Endothelial cell (in vitro differentiated cells): ENCODE measurements at places on chromosomes 3 and 15. TPM values are rescaled to one million over a fixed set of nuclear protein-coding genes. Genes with fewer than 3 reads are reported as not detected.

Gene CACNA1D
- total RNA-seq: 208 TPM

Gene WNT7A
- total RNA-seq: not detected

- DNase-seq: no peak
- no peak overlapping the region for H3K4me3 ChIP-seq
- H3K27ac ChIP-seq: no peak overlapping the region
- H3K4me1 ChIP-seq: no peaks in the 10 kb centered on the region
- no peaks in the 10 kb centered on the region for H3K36me3 ChIP-seq
Measured at GRCh38 chr3:138845771-138846173, 11.0 kb upstream of the PIK3CB start.

Gene CTDSPL
- 71.4 TPM for total RNA-seq

GRCh38 chr3:33557829-33558228 is 117.6 kb upstream of the UBP1 start:
- DNase-seq: no peak
- H3K36me3 ChIP-seq: no peaks in the 10 kb centered on the region
- peaks cover 4% of the 10 kb centered on the region for H3K4me1 ChIP-seq
- no peaks in the 10 kb centered on the region for H3K27me3 ChIP-seq
- H3K27ac ChIP-seq: no peak overlapping the region

GRCh38 chr3:10609134-10609533 is 103.7 kb upstream of the ATP2B2 start:
- DNase-seq: no peak
- H3K27me3 ChIP-seq: peaks cover 4% of the 10 kb centered on the region
- H3K27ac ChIP-seq: no peak overlapping the region
- H3K36me3 ChIP-seq: peaks cover 13% of the 10 kb centered on the region
- H3K4me1 ChIP-seq: no peaks in the 10 kb centered on the region

DNA sequence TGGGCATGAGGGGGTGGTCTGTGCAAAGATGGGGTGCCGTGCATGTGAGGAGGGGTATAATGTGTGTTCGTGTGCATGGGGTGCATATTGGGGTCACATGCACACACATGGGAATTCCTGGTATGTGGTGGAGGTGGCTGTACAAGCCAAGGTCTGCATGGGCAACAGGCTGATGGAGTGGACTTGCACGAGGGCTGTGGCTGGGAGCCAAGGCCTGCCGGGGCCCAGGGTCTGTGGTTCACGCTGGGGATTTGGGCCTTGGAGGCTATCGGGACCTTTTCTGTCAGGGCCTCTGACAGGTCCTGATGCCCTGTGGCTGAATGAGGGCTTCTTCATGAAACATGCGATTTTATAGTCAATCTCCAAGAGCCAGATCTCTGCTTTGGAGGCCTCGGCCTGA is 9.8 kb upstream of the PLXND1 start:
- peaks cover 54% of the 10 kb centered on the region for H3K4me1 ChIP-seq
- no peak for DNase-seq
- no peak overlapping the region for H3K4me3 ChIP-seq
- H3K27me3 ChIP-seq: peaks cover 15% of the 10 kb centered on the region

DNA sequence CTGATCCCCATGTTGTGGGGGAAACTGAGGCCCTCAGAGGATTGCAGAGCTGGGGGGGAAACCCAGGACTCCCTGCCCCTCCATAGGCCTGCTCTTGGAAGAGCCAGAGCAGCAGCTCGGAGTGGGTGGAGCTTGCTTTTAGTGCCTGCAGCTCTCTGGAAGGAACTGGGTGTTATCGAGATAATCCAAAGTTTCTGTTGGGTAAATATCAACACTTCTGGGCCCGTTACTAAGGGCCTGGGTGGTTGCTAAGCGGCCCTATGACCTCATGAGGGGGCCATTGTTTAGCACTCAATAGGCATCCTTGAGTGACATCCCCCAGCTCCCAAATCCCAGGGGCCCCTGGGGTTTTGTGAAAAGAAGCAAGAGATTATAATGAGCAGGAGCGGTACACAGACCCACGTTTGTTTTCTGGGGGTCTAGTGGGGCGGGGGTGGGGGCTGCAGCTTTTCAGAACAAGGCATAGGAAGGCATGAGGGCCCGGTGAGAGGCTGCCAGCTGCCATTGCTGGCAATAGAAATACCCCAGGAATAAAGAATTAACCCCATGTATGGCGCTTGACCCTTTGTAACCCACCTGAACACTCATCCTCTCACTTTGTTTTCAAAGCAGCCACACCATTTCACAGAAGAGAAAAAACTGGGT is 48.3 kb upstream of the ATP2B2 start:
- H3K36me3 ChIP-seq: no peaks in the 10 kb centered on the region
- peaks cover 11% of the 10 kb centered on the region for H3K27me3 ChIP-seq
- H3K27ac ChIP-seq: peak overlapping the region; percentile 81

GRCh38 chr3:29310865-29311264 is 30.0 kb downstream of the RBMS3 start:
- no peak overlapping the region for H3K4me3 ChIP-seq
- no peaks in the 10 kb centered on the region for H3K27me3 ChIP-seq
- no peaks in the 10 kb centered on the region for H3K36me3 ChIP-seq
- no peak overlapping the region for H3K27ac ChIP-seq
- DNase-seq: no peak

DNA sequence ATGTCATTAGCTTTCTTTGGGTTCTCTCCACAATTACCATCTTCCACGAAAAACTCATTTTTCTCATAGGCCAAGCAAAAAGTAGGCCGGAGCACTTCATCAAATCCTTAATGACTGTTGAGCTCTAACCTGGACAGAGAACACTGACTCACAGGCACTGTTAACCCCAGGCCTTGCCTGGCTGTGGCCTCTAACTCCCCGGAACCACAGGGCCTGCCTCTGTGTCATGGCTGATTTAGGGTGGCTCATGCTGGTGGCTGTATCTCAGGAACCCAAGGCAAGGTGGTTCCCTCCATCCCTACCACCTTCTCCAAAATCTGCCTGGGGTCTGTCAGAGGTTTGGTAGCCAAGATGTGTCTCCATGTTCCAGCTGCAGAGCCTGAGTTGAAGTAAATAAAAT is 3.6 kb downstream of the CRTAP start:
- peaks cover 12% of the 10 kb centered on the region for H3K36me3 ChIP-seq
- peaks cover 14% of the 10 kb centered on the region for H3K4me1 ChIP-seq
- DNase-seq: no peak
- H3K4me3 ChIP-seq: no peak overlapping the region

DNA sequence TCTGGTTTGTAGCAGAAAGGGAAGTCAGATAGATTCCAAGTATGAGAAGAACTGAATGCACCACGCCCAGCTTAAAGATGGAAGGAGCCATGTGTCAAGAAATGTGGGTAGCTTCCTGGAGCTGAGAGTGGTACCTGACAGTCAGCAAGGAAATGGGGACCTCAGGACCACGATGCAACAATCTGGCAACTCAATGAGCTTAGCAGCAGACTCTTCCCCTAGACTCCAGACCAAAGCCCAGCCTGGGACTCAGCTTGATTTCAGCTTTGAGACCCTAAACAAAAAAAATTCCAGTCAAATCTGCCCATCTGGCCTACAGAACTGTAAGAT is 24.4 kb downstream of the MIX23 start:
- no peak overlapping the region for H3K27ac ChIP-seq
- peaks cover 11% of the 10 kb centered on the region for H3K4me1 ChIP-seq
- H3K36me3 ChIP-seq: no peaks in the 10 kb centered on the region
- no peak for DNase-seq
- no peak overlapping the region for H3K4me3 ChIP-seq

DNA sequence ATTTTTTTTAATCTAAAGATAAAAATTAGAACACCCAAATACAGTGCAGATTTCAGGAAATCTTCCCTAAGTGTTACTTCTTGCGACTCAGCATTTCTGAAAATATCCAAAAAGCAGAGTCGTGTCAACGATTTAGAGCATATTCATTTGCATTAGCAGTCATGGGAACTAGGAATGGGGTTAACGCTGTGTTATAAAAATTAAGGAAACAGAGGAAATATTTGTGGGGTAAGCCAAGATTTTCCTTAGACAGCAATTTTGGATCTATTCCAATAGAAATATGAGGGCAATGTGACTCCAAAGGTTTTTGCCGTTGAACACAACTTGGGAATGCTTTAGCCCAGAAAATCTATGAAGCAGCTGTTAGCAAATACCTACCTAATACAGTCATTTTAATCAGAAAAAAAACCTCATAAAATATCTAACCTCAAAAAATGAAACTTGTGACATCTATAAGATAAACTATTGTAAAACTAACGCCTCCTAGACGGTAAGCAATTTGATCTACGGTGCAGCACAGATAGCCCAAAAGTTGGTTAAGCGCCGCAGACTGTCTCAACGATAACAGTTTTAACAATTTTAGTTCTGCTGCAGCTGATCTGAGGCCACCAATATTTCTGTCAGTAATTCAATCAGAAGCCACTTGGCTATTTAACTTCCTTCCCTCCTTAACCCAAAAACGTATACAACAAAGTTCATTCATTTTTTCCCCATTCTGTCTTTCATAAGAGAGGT is 5.8 kb upstream of the ATP11B start:
- H3K4me3 ChIP-seq: no peak overlapping the region
- DNase-seq: no peak
- no peaks in the 10 kb centered on the region for H3K27me3 ChIP-seq
- no peak overlapping the region for H3K27ac ChIP-seq
- peaks cover 2% of the 10 kb centered on the region for H3K4me1 ChIP-seq

Gene HES1
- total RNA-seq: 40.3 TPM

Gene TXNRD3
- total RNA-seq: 4.8 TPM

GRCh38 chr3:123122525-123123315 is 55.9 kb downstream of the PDIA5 start:
- peaks cover 20% of the 10 kb centered on the region for H3K4me1 ChIP-seq
- no peak overlapping the region for H3K27ac ChIP-seq
- H3K36me3 ChIP-seq: peaks cover 13% of the 10 kb centered on the region
- peaks cover 4% of the 10 kb centered on the region for H3K27me3 ChIP-seq
- no peak overlapping the region for H3K4me3 ChIP-seq

Gene NANOGP8
- 0.64 TPM for total RNA-seq

GRCh38 chr15:69722924-69723323 is 270.3 kb downstream of the RPLP1 start:
- no peak overlapping the region for H3K4me3 ChIP-seq
- peaks cover 10% of the 10 kb centered on the region for H3K4me1 ChIP-seq
- H3K27me3 ChIP-seq: peaks cover 1% of the 10 kb centered on the region
- no peak for DNase-seq

DNA sequence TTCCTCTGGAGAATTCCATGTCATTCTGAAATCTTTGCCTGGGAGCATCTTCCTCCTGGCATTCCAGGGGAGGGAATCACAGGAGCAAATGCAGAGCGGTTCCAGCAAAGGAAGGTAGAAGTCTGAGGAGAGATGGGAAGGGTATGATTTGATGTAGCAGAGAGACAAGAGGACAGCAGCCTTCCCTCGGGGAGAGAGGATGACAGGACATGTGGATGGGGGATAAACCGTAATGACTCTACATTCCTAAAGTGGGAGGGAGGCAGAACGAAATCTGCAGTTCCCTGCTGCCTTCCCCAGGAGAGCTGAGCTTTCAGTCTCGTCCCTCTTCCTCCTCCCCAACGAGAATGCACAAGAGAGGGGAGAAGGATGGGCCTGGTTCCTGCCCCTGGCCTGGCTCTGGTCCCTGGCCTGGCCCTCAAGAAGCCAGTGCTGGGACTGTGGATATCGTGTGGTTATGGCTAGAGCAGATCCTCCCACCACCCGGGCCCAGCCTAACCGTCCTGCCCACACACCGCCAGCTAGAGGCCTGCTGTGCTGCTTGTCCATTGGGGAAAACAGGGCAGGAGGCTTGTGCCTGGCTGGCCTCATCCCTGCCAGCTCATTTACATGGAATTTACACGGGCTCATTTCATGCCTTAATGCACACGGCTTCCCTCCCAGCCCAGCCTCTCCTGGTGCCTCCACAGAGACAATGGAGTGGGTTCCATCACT is 26.6 kb downstream of the SEMA7A start:
- no peak overlapping the region for H3K27ac ChIP-seq
- DNase-seq: no peak
- H3K36me3 ChIP-seq: peaks cover 9% of the 10 kb centered on the region
- H3K4me3 ChIP-seq: no peak overlapping the region

- H3K4me1 ChIP-seq: peaks cover 66% of the 10 kb centered on the region
- peaks cover 7% of the 10 kb centered on the region for H3K36me3 ChIP-seq
- peaks cover 10% of the 10 kb centered on the region for H3K27me3 ChIP-seq
- no peak for DNase-seq
- peak overlapping the region; percentile 99 for H3K27ac ChIP-seq
Measured at GRCh38 chr3:141798448-141798845, 35.2 kb downstream of the GRK7 start.

DNA sequence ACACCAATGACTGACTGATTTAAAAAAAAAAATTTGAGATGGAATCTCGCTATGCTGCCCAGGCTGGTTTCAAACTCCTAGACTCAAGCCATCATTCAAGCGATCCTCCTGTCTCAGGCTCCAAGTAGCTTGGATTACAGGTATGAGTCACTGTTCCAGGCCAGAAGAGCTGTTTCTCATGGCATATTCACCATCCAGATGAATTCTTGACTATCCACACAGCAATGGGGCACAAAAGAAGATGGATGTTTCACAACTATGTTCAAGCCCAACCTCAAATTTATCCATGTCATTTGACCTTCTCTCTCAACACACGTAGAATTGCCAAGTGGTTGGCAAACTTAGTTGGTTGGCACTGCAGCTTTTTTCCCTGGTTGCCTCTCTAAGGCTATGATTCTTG is 40.6 kb downstream of the PRICKLE2 start:
- H3K27ac ChIP-seq: no peak overlapping the region
- no peak for DNase-seq
- peaks cover 11% of the 10 kb centered on the region for H3K4me1 ChIP-seq
- no peaks in the 10 kb centered on the region for H3K36me3 ChIP-seq
- no peak overlapping the region for H3K4me3 ChIP-seq
- peaks cover 3% of the 10 kb centered on the region for H3K27me3 ChIP-seq

Gene FETUB
- not detected for total RNA-seq

DNA sequence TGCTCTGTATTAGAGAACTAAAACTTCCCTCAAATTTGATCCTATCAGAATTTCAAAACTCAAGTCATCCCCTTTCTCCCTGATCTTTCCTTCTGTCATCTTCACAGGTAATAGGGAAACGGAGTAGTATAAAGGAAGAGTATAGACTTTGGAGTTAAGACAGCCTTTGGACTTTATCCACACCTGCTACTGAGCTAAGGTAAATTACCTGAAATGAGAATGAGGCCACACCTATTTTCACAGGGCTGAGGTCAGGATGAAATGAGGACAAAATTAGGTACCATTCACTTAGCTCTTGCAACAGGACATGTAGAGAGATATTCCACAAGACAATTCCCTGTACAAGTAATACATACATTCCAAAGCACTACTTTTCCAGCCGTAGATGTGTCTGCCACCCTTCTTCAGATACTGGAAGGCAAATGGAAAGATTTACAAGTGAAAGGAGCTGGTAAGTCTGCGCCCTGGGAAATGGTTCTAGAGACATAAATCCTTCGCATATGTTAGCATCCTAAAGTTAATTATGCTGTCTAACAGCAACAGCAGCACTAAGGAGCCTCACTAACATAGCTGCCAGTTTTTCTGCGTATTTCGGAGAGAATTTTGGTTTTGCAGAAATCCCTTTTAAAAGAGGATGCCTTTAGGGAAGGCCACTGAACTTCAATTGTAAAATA is 461.8 kb downstream of the SHQ1 start:
- no peak overlapping the region for H3K27ac ChIP-seq
- H3K36me3 ChIP-seq: no peaks in the 10 kb centered on the region
- peaks cover 44% of the 10 kb centered on the region for H3K4me1 ChIP-seq
- no peak for DNase-seq
